ENCODE measurements at places on chromosomes 6 and 20. TPM values are rescaled to one million over a fixed set of nuclear protein-coding genes. Genes with fewer than 3 reads are reported as not detected.

Gene ACOT8
- 23.9 TPM for total RNA-seq

Gene B3GALT4
- 2.7 TPM for total RNA-seq

Gene NKAIN2
- 0.07 TPM for total RNA-seq

Gene BNIP5
- not detected for total RNA-seq

Gene ARMH2
- not detected for total RNA-seq

Gene ITCH
- total RNA-seq, result 117 TPM

Data from nasal cavity respiratory epithelium epithelial cell of viscerocranial mucosa (primary cell).